ENCODE measurements at places on chromosomes 3 and 15. TPM values are rescaled to one million over a fixed set of nuclear protein-coding genes. Genes with fewer than 3 reads are reported as not detected.
A peak's percentile ranks its signal among the peaks of the same experiment; 100 is the strongest.

The UBR1 gene
- 27.8 TPM for total RNA-seq

DNA sequence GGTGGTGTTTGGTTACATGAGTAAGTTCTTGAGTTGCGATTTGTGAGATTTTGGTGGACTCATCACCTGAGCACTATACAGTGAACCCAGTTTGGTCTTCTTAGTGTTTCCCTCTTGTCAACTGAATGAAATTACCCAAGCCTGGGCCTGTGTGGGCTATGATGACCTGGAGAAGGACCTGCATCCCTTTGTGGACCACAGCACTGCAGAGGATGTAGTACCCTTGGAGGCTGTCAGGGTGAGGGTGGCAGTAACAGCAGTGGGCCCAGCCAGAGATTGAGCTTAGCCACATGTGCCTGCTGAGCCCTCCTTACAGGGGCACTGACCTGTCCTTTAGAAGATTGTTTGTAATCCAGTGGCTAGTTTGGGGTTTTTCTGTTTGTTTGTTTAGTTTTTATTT lies 250.1 kb upstream of the TRIM42 start:
- no peaks in the 10 kb centered on the region for H3K36me3 ChIP-seq
- no peak overlapping the region for H3K4me3 ChIP-seq
- H3K27me3 ChIP-seq, result no peaks in the 10 kb centered on the region

DNA sequence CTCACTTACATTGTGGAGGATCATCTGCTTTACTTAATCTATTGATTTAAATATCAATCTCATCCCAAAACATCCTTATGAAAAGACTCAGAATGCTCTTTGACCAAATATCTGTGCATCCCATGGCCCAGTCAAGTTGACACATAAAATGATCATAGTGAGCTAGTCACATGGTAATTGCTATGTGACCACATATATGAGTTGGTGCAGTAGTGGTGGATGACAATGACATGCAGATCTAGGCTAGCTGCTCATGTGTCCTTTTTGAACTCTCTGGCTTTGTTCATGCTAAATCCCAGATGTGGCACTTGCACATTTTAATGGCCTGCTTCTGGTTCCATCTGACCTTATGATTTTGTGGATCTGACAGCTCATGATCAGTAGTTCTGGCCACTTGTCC lies 156.2 kb downstream of the NFKBIZ start:
- peaks cover 3% of the 10 kb centered on the region for H3K36me3 ChIP-seq
- H3K27ac ChIP-seq, result no peak overlapping the region
- no peaks in the 10 kb centered on the region for H3K27me3 ChIP-seq
- H3K4me3 ChIP-seq, result no peak overlapping the region
- H3K4me1 ChIP-seq, result peaks cover 2% of the 10 kb centered on the region
- no peak for DNase-seq

The HHATL gene
- not detected for total RNA-seq

DNA sequence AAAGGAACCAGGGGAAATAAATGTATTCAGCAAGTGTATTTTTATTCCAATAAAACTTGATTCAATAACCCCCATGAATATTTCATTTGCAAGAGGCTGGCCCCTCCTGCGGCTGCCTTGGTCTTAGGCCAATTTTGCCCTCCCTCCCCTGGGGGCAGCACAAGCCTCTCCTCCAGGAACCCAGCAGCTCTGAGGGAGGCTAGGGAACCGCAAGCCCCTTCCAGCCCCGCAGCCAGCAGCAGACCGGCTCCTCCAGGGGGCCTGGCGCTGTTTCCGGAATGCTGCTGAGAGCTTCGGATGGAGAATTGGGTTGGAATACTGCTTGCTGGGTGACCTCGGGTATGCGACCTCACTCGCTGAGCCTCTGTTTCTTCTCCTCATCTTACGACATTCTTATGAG lies 150.1 kb downstream of the RAB11A start:
- H3K27me3 ChIP-seq, result peaks cover 7% of the 10 kb centered on the region
- H3K4me1 ChIP-seq, result no peaks in the 10 kb centered on the region
- no peaks in the 10 kb centered on the region for H3K36me3 ChIP-seq

- H3K27ac ChIP-seq, result peak within 1 kb of the TSS; percentile 94
- peaks cover 62% of the 10 kb centered on the region for H3K4me1 ChIP-seq
- H3K36me3 ChIP-seq, result no peaks in the 10 kb centered on the region
- peak within 1 kb of the TSS; percentile 48 for H3K4me3 ChIP-seq
- no peak for DNase-seq
- H3K27me3 ChIP-seq, result no peaks in the 10 kb centered on the region
These were observed at the start of gene SPTBN5 for GRCh38 chr15:41893422-41894250. Gene SPTBN5 (minus strand): TSS chr15:41894053. CDS start chr15:41893497, 556 bp downstream.

GRCh38 chr3:37450561-37450960 lies 276.2 kb upstream of the LRRFIP2 start:
- DNase-seq, result no peak
- no peaks in the 10 kb centered on the region for H3K36me3 ChIP-seq
- H3K27me3 ChIP-seq, result peaks cover 70% of the 10 kb centered on the region
- no peak overlapping the region for H3K4me3 ChIP-seq
- peaks cover 5% of the 10 kb centered on the region for H3K4me1 ChIP-seq
- H3K27ac ChIP-seq, result no peak overlapping the region

DNA sequence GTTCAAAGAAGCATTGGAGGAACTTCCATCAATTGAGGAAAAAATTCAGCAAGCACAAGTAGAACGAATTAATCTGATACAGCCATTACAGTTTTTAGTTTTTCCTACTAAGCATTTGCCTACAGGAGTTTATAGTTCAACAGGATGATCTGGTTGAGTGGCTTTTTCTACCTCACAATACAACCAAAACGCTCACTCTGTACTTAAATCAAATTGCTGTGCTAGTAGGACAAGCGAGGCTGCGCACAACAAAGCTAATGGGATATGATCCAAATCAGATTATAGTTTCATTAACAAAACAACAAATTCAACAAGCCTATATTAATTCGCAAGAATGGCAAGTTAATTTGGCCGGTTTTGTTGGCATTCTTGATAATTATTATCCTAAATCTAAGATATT lies 44.2 kb downstream of the ETFA start:
- H3K4me3 ChIP-seq, result no peak overlapping the region
- H3K27me3 ChIP-seq, result no peaks in the 10 kb centered on the region
- H3K36me3 ChIP-seq, result peaks cover 84% of the 10 kb centered on the region
- H3K4me1 ChIP-seq, result peaks cover 2% of the 10 kb centered on the region
- H3K27ac ChIP-seq, result no peak overlapping the region

DNA sequence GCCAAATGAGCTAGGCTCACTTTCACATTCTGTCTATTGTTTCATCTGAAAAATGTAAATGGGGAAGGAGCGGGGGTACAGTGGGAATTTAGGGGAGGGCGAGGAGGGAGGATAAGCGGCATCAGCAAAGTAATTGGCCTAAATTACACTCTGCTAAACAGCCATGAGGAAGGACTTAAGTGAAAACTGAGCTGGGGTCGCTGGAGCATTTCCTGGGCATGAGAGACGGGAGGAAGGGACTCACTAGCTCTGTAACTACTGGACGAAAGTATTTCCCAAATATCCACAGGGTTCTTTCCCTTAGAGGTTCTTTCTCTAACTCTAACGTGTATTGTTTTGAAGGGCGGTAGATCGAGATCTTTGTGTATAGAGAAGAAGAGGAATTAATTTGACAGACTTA lies 418.0 kb downstream of the SOX2 start:
- no peaks in the 10 kb centered on the region for H3K4me1 ChIP-seq
- no peaks in the 10 kb centered on the region for H3K36me3 ChIP-seq
- no peaks in the 10 kb centered on the region for H3K27me3 ChIP-seq

DNA sequence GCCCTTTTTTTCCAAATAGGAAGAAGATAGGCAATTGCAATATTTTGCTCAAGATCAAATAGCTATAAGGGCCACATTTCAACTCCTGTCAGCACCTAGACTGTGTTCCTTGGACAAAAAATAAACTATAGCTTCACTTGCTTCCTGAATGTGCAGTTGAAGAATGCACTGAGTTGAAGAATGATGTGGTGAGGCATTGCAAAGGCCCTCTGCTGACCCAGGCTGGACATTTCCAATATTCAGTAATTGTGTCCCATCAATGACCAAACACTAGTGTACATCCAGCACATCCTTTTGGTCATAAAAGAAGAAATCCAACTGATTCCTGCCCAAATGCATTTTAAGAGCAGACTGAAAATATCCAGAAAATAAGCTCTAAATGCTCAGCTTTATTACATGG lies 424.8 kb upstream of the TGFBR2 start:
- no peak for DNase-seq
- H3K27ac ChIP-seq, result no peak overlapping the region
- peaks cover 2% of the 10 kb centered on the region for H3K27me3 ChIP-seq
- H3K36me3 ChIP-seq, result no peaks in the 10 kb centered on the region
- H3K4me1 ChIP-seq, result no peaks in the 10 kb centered on the region
- no peak overlapping the region for H3K4me3 ChIP-seq

The GLCE gene
- 3.8 TPM for total RNA-seq

The PGBD4 gene
- total RNA-seq, result 4.1 TPM

DNA sequence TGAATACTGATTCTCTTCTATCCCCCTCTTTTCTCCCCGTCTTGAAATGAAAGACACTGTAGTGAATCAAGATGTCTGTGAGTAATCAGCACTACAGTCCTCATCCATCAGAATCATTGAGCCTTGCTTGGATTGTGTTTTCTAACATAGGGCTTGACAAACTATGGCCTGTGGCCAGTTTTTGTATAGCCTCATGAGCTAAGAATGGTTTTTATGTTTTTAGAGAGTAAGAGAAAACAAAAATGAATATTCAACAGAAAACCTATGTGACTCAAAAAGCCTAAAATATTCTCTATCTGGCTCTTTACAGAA lies 55.2 kb downstream of the PPM1L start:
- DNase-seq, result no peak
- no peak overlapping the region for H3K4me3 ChIP-seq
- H3K27ac ChIP-seq, result no peak overlapping the region
- H3K4me1 ChIP-seq, result no peaks in the 10 kb centered on the region
- H3K36me3 ChIP-seq, result no peaks in the 10 kb centered on the region

DNA sequence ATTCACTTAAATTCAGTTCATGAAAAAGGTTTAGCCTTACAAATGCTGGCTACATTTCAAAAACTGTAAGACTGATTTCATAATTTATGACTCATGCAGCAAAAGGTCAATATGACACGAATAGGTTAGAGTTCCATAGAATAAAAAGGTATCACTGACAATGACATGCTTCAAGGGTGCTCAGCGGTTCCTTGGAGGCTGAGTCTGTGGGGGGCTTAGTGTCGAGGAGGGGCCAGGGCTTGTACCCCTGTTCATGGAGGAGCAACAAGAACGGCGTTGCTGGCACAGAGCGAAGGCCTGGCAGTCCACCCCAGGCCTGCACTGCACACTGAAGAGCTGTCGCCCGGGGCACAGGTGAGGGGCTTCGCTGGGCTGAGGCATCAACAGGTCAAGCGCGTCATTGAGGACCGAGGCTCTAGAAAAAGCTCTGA lies 174.2 kb downstream of the NR1D2 start:
- no peak overlapping the region for H3K27ac ChIP-seq
- no peak for DNase-seq

The TRPM1 gene
- not detected for total RNA-seq

GRCh38 chr3:69145688-69146087 lies 23.3 kb upstream of the LMOD3 start:
- H3K27ac ChIP-seq, result no peak overlapping the region
- H3K27me3 ChIP-seq, result peaks cover 13% of the 10 kb centered on the region
- no peaks in the 10 kb centered on the region for H3K4me1 ChIP-seq
- DNase-seq, result no peak
- H3K36me3 ChIP-seq, result no peaks in the 10 kb centered on the region

- no peak overlapping the region for H3K27ac ChIP-seq
- DNase-seq, result no peak
- H3K4me1 ChIP-seq, result peaks cover 3% of the 10 kb centered on the region
- H3K4me3 ChIP-seq, result no peak overlapping the region
- H3K27me3 ChIP-seq, result peaks cover 5% of the 10 kb centered on the region
- no peaks in the 10 kb centered on the region for H3K36me3 ChIP-seq
These were observed 57.5 kb upstream of the GCNT3 start for GRCh38 chr15:59553879-59554735.

The IL20RB gene
- 1.6 TPM for total RNA-seq

GRCh38 chr3:69406163-69406562 lies 20.3 kb upstream of the FRMD4B start:
- no peak overlapping the region for H3K27ac ChIP-seq
- H3K36me3 ChIP-seq, result no peaks in the 10 kb centered on the region
- peaks cover 7% of the 10 kb centered on the region for H3K27me3 ChIP-seq
- H3K4me1 ChIP-seq, result peaks cover 3% of the 10 kb centered on the region
- no peak for DNase-seq

DNA sequence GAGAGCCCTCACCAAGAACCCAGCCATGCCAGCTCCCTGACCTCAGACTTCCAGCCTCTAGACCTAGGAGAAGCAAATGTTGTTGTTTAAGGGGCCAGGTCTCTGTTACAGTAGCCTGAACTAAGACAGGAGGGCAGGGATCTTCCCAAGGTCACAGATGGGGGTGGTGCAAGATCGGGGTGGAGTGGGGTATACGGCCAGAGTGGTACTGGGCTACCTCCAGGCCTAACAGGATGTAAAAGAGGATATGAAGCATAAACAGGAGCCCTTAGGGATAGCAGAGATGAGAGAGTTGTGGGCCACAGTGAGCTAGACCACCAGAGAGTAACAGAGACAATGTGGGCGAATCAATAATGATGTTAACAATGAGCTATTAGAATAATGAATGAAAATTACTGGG lies 82.9 kb downstream of the TOP2B start:
- no peak overlapping the region for H3K4me3 ChIP-seq
- no peak for DNase-seq
- H3K4me1 ChIP-seq, result no peaks in the 10 kb centered on the region
- no peak overlapping the region for H3K27ac ChIP-seq
- no peaks in the 10 kb centered on the region for H3K27me3 ChIP-seq
- no peaks in the 10 kb centered on the region for H3K36me3 ChIP-seq

DNA sequence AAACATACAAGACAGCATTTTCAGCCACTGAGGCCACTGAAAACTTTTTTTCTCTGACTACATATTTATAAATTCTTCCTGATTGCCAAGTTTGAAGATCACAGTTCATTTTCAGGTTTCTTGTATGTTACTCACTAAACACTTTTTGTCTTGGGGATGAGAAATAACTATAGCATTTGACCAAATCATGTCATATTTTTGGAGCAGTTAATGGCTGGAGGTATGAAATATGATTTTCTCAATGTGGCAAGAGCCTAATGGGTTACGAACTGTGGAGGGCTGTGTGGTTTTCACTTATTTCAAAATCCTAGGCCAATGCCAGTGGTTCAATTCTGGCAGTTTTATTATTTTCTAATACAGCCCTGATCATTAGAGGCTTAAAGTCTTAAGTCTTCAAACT lies 64.4 kb downstream of the USP13 start:
- H3K4me3 ChIP-seq, result no peak overlapping the region
- no peak for DNase-seq
- H3K36me3 ChIP-seq, result peaks cover 3% of the 10 kb centered on the region
- no peak overlapping the region for H3K27ac ChIP-seq

- H3K36me3 ChIP-seq, result peaks cover 64% of the 10 kb centered on the region
- H3K27me3 ChIP-seq, result no peaks in the 10 kb centered on the region
- peaks cover 75% of the 10 kb centered on the region for H3K4me1 ChIP-seq
- no peak for DNase-seq
- peak overlapping the region; percentile 89 for H3K4me3 ChIP-seq
These were observed 4.6 kb downstream of the SNRK start for GRCh38 chr3:43290956-43291355.

The DOCK3 gene
- total RNA-seq, result 1.1 TPM

DNA sequence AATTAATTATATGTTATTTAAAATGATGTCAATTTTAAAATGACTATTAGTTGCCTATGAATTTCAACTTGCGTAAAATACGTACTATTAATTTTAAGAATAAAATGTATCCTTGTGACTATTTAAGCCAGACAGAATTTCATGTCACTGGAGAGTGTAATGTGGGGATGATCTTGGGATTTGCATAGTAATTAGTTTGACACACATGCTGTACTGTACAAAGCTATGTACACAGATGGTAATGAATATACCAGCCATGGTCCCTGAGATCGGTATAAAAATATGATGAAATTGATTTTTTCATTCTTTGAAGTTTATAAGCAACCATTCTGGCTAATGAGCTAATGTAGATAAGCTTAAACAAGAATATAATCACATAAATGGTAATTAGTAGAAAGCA lies 134.4 kb upstream of the ROBO1 start:
- no peaks in the 10 kb centered on the region for H3K27me3 ChIP-seq
- no peak overlapping the region for H3K4me3 ChIP-seq
- no peak overlapping the region for H3K27ac ChIP-seq
- H3K4me1 ChIP-seq, result no peaks in the 10 kb centered on the region

Measured in activated CD4-positive, alpha-beta T cell treated with anti-CD3 and anti-CD28 coated beads, Interleukin-2, amount 10 ng/mL, durations not matched to agents 7 days and 5 days (primary cell).